ENCODE measurements at places on chromosomes 2 and 18.

GRCh38 chr18:12009581-12010140 is 28.4 kb downstream of the IMPA2 start:
- no peak for DNase-seq

- peak; percentile 51 for DNase-seq
Observed at GRCh38 chr2:160407393-160408172, 86.0 kb downstream of the RBMS1 start.

DNA sequence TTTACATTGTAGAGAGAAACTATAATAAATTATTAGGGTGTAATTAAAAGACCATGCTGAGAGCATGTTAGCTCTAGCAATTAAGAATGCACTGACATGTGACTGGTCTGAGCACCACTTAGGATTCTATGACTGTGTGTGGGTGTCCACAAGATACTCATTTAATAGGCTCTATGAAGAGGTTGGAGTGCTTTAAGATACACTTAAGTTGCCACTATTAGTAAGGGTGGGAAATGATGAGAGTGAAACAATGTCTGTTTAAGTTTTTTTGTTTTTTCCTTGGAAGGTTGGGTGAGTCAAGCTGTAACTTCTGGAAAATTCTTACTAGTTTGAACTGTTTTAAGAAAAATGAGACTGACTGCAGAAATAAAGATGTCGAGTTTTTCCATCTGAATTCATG is 1.8 kb upstream of the FAP start:
- DNase-seq, result no peak

GRCh38 chr2:185201063-185201462 is 537.5 kb upstream of the FSIP2 start:
- no peak for DNase-seq

GRCh38 chr2:138621139-138621538 is 119.6 kb downstream of the SPOPL start:
- no peak for DNase-seq

All from activated CD4-positive, alpha-beta T cell treated with anti-CD3 and anti-CD28 coated beads, Interleukin-2, amount 50 U/mL, for 48 hours (primary cell).